ENCODE measurements at places on chromosomes 1 and 21.

DNA sequence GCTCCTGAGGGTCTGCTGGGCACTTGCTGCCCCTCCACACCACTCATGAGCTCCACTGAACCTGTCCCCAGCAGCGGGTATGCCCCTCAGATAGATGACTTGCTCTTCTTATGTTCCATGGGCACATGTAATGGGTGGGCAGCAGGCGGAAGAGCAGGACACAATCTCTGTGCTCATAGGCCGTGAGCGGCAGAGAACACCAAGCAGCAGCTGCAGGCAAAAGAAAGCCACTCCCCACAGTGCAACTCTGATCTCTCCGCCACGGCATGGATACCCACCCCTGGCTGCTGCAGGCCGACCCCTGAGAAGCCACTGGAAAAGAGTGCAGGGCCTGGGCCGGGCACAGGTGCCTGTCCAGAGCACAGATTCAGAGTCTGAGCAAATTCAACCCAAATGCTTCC lies 135.2 kb upstream of the RUNX3 start:
- DNase-seq, result no peak

- DNase-seq, result no peak
Observed at GRCh38 chr1:50548243-50548642, 125.0 kb upstream of the DMRTA2 start.

- no peak for DNase-seq
Observed at GRCh38 chr21:33080376-33080775, 10.4 kb downstream of the OLIG1 start.

DNA sequence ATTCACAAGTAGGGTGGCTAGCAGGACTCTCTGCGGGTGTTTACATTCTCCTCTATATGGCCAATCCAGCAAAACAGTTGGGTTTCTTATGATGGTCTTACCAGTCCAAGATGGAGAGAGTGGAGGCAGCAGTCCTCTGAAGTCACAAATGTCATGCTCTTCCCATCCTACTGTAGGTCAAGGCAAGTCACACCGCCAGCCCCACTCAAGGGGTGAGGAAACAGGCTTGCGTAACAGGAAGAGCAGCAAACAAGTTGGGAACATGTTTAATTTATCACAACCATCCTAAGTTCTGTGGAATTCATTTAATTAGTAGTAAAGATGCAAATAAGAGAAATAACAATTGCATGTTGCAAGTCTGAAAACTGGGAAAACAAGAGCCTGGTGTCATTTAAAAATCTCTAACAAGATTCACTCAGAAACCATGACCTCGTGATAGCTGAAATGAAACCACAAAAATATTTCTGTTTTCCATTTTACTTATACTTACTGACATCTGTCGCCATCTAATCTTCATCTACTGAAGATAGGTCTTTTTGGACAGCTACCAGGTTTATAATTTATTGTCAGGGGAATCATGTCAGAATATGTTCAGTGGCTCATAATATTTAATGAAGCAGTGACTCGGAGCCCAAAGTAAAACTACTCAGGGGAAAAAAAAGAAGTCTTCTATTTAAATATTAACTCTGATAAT lies 349.1 kb upstream of the FMN2 start:
- DNase-seq, result no peak

DNA sequence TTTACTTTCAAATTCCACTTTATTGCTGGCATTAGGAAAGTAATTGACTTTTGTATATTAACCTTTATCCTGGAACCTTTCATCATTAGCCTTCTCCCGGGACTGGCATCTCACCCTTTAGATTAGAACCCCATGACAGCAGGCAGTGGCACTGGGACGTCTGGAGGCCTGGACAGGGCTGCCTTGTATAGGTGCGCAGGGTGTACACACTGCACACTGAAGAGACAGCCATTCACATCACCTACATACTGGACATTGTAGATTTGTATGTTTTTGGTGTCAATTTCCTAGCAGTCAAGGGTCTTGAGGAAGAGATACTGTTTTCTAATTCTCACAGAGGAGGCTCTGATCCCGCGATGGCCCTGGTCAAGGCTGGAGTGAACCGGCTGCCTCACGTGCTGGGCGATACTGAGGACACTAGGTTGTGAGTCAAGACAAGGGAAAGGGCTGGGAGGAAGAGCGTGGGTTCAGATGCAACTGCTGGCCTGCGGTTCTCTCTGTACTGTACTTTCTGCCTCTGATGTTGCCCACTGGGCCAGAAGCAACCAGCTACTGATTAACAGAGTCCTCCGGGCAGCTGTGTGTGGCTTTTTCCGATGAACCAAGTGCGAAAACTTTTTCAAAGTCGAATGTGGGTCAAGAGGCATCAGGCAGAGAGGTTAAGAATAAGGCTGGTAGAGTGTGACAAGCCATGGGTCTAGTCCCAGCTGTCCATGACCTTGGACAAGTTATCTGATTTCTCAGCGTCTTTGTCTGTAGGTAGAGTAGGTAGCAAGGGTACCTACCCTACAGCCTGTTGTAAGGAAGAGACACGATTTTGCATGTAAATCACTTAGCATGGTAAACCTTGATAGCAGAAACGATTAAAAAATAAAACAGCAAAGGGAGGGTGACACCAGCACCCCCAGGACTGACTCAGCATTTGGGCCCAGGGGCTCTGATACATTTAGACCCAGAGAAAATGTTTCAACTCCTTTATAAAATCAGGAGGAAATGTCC lies 38.2 kb upstream of the SLC25A33 start:
- DNase-seq, result no peak

GRCh38 chr1:53430261-53430660 lies 28.9 kb upstream of the DMRTB1 start:
- no peak for DNase-seq

DNA sequence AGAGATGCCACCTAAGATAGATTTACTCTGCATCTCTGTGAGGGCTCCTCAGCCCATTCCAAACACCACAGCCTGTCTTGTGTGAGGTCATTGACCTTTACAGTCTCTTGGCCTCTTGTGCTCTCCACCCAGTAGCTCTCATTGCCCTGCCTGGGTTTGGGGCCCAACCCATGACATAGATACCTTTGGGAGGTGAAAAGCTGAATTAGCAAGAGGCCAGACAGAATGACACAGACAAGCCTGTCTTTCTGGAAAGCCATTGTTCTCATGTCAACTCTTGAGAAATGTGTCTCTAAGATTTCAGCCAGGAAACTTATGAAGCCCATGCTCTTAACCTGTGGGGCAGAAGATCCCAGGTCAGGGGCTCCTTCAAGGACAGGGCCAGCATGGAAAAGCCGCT lies 18.4 kb upstream of the F3 start:
- DNase-seq, result no peak

- no peak for DNase-seq
Observed at GRCh38 chr1:145963265-145964019, 933 bp downstream of the ANKRD34A start.

DNA sequence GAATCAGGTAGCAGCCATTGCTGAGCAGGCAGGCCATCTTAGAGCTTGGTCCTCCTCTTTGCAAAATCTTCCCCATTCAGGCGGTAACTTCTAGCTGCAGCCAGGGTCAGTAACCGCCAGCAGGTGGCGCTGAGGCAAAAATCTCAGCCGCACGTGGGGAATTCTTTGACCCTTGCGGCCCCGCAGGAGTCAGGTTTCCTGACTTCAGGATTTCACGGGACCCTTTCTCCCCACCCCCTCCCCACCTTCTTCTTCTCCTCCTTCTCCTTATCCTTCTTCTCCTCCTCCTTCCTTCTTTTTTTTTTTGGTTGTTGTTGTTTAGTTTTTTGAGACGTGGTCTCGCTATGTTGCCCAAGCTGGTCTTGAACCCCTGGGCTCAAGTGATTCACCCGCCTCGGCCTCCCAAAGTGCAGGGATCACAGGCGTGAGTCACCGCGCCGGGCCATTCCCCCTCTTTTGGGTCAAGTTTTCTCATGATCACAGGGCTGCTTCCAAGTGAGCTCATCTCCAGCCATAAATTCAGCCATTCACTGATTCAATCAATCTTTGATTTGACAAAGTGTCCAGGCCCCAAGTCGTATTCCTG lies 33.4 kb upstream of the TENT5B start:
- peak; percentile 74 for DNase-seq

- peak; percentile 54 for DNase-seq
Observed at GRCh38 chr1:5975133-5975880, 16.9 kb downstream of the NPHP4 start.

DNA sequence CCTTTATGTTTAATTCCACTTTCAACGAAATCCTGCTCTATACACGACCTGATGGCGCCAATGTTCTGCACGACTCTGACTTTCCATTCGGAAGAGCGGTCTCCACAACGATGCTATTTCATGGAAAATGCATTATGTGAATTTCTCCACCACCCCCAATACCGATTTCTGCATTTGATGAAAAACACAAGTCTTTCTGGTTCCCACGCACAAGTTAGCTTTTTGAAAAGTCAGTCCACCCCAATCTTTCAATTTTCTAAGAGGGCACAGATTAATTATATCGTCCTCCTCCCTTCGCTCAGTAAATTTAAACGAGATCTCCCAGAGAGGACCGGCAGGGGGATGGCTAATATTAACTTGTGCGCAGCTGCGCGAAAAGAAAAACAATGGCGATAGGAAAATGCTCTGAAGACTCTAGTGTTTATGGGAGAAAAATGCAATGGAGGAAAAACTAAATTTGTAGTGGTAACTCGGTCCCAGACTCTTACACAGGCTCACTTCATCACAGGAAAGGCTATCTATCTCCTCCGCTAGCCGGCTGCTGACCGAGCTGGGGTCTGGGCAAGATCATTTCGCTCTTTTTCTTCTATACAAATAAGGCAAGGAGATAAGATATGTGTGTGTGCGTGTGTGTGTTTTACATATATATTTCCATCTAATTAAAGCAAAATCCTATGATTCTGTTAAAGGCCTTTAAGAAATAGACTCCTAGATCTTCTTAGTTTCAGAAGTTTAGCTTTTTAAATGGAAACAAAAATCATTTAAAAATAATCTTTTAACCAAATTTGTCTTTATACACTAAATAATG lies 1.2 kb upstream of the LHX8 start:
- DNase-seq, result no peak

Data from left ventricle myocardium inferior (tissue), 1 donor.